ENCODE measurements at places on chromosomes 2 and 18. TPM values are rescaled to one million over a fixed set of nuclear protein-coding genes. Genes with fewer than 3 reads are reported as not detected.

Gene FOXI3
- 0.51 TPM for total RNA-seq

GRCh38 chr2:66082581-66082980 is 352.3 kb upstream of the MEIS1 start:
- peak; percentile 11 for DNase-seq

DNA sequence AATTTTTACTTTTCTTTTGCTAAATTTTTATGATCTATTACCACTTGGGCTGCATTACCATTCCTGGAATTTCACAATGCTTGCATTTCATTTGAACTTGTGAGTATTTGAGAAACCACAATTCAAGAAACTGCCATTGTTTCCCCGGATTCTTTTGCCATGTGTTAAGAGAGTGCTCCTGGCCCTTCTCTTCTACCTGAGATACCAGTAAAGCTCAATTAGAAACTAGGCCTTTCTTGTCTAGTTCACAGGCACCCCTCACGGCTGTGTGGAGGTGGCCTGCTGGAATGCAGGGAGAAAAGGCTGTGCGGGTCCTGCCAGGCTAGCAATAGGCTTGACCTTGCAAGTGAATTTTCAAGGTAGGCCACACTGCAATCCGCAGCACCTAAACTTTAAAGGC is 40.8 kb downstream of the ZEB2 start:
- no peak for DNase-seq

- no peak for DNase-seq
These were observed 31.3 kb downstream of the ANXA4 start for GRCh38 chr2:69773206-69773605.

- no peak for DNase-seq
These were observed 110.3 kb upstream of the SH3BP4 start for GRCh38 chr2:234841321-234842015.

- no peak for DNase-seq
These were observed 30.1 kb downstream of the TAF1B start for GRCh38 chr2:9873337-9873736.

Gene FAM237A
- not detected for total RNA-seq

GRCh38 chr2:179898873-179899272 is 37.5 kb upstream of the ZNF385B start:
- DNase-seq, result peak; percentile 73

DNA sequence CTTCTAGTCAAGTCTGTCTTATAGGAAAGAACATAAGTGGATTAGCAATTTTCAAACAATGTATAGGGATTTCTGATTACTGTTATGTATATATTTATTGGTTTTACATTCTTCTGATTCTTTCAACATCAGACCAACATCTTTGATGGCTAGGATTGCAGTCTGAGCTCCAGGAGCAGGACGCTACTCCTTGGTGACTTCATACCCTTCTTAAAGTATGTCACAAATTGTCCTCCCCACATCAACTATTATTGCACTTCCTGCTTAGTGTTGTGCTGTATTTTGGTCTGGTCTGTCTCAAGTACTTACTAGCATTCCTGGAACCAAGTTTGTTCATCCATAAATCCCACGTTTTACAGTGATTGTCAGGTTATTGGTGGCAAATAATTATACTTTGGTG is 49.0 kb downstream of the MAP2 start:
- DNase-seq, result no peak

DNA sequence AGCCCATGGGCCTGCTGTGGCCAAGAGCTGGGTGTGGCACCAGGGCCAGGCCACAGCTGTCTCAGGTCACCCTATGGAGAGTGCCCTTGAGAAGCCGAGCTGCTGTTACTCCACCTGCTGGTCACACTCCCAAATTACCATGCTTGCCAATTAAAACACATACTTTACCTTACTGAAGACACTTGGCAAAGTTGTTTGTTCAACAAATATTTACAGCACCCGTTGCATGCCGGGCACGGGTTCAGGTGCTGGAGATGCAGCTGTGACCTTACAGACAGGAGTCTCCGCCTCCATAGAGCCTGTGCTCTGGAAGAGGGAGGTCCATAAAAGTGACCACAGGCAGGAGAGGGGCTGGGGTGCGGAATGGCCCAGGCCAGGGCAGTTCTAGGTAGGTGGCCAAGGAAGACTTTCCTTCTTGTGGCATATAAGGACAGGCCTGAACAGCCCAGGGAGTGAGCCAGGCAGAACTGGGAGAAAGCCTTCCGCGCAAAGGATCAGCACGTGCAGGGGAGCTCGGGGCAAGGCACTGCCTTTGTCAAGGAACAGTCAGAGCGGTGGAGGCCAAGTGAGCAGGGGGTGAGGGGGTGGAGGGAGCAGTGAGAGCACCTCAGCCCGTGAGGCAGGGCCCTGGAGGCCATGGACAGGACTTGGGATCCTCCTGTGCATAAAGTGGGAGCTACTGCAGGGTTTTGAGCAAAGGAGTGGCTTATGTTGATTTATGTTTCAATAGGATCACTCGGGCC is 23.6 kb upstream of the RBM44 start:
- DNase-seq, result peak; percentile 69

- no peak for DNase-seq
These were observed 45.6 kb downstream of the INPP4A start for GRCh38 chr2:98489971-98490962.

Gene PRKRA
- 120 TPM for total RNA-seq

- peak; percentile 86 for DNase-seq
These were observed 970 bp upstream of the ADCYAP1 start for GRCh38 chr18:903701-904100.

DNA sequence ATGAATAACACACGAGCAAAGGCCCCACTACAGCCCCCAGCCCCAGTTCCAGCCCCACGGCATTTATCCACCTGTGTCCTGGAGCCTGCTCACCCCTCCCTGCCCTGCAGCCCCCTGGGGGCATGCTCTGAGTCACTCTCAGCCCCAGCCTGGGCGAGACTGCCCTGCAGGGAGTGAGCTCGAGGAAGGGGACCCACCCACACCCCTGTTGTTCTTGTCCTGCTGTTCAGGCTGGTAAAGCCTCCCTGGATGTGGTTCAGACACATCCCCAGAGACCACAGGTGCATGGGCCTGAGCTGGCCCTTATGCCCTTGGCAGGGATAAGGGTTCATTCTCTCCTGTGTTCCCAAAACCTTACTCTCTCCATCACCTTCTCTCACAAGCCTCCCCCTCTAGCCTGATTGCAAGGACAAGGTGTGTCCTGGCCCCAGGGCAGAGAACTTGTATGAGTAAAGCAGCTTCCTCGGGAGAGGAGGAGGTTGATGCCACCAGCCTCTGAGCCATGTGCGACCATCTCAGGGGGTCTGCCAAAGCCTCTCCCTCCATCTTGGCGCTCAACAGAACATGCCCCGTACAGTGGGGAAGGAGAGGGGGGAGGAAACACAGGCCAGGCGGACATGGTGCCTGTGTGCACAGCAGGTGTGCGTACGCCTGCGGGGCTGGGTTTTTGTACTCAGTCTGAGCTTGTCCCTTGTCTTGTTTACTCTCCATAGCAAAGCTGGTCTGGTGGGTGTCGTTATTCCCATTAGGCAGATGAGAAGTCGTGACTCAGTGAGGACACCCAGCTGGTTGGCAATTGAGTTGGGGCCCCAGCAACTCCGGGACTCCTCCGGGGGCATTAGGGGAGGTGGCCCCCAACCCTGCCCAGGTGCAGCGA is 64.4 kb downstream of the CIB4 start:
- no peak for DNase-seq

DNA sequence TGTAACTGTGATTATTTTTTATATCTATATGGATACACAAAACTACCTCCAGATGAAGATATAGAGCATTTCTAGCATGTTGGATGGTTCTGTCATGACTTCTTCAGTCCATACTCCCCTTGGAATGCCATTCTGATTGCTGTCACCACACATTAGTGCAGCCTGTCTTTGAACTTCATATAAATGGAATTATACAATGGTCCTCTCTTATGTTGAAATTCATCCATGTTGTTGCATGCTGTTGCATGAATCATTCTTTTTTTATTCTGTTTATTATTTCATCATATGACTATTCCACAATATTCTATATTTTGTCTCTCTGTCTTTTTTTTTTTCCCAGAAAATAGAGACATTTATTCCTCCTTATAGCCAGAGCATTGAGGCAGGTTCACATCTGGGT is 74.1 kb downstream of the OSBPL6 start:
- no peak for DNase-seq

Gene KIF5C
- total RNA-seq, result 53.0 TPM

- no peak for DNase-seq
These were observed 211.6 kb downstream of the SEPTIN10 start for GRCh38 chr2:109402180-109402579.

DNA sequence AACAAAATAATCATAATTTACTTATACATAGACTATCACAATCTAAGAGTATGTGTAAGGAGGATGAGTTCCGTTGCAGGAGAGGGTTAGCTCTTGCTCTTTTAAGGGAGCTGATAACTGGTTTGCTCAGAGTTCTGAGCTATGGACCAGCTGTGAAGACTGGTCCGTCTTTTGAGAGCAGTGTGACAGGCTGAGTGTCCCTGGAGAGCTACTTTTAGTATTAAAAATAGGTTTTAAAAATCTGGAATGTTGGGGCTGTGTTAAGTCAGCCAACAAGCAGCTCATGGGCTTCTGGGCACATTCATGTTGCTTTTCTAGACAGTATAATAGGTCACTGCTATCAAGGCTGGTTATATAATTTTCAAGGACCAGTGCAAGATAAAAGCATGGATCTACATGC is 41.5 kb upstream of the TMEM131 start:
- no peak for DNase-seq

Gene KCNG2
- 0.99 TPM for total RNA-seq

DNA sequence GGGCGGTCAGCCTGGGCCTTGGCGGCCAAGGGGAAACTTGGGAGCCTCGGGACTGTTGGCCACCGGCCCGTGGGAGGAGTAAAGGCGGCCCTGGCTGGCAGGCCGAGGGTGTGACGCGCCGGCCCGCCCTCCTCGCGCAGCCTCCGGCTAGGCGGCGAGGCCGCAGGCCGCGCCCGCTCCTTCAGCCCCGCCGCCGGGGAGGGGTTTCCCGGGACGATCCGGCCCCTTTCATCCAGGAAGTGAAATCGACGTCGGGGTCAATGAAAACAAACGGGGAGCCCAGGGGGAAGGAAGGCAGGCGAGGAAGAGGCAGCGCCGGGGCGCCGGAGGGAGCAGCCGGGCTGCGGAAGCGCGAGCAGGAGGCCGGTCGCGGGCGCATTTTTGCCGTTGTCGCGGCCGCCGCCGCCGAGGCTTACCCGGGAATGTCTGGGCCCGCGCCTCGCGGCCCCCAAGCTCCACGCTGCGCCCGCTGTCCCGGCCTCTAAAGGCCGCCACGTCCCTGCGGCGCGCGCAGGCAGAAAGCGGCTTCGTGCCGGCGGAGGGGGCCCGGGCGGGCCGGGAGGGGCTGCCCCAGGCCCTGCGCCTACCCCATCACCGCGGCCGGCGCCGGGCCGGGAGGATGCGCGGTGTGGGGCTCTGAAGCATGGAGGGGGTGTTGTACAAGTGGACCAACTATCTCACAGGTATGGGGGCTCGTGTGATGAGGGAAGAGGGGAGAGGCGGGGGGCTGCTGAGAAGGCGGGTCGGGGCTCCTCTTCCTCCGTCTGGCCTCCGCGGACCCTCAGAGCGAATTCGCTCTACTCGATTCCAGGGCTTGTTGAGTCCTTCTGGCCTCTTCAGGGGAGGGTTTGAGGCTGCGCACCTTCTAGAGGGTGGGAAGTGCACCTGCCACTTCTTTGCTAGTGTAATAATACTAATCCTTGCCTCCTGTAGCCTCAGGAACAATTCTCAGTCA is at the start of gene PLEKHA3:
TSS of gene PLEKHA3 (plus strand) at position 231 of the 955 bp plus-strand sequence. CDS start at position 644, 413 bp downstream.
- DNase-seq, result peak; percentile 91

DNA sequence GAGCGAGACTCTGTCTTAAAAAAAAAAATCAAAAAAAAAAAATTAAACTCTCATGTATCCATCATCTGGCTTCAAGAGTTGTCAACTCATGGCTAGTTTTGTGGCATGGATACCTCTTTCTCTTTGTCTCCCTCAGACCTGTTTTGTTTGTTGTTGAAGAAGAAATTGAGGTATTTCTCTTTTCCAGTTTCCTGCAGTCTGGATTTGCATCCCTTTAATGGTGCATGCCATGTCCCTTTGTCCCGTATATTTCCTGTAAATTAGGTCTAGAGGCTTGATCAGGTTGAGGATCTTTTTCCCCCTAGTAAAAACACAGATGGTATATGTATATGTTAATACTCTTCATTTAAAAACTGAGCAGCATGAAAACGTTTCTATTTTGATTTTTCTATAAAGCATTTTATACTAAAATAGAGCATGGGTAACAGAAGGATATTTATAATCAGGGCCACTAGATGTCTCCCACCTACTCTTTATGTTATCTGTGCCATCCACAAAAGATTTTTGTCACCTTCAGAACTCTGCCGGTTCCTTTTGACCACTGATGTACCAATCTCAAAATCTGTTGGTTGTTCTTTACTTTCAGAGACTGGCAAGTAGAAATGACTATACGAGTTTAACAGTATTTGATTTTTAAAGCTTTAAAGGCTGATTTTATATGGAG is 80.1 kb downstream of the GALNT1 start:
- no peak for DNase-seq

GRCh38 chr18:12946549-12947284 is 1.1 kb upstream of the SEH1L start:
- DNase-seq, result peak; percentile 73

GRCh38 chr2:220163486-220163885 is 536.1 kb downstream of the SLC4A3 start:
- no peak for DNase-seq

- DNase-seq, result no peak
These were observed 94.6 kb downstream of the NYAP2 start for GRCh38 chr2:225494100-225494459.

Gene STARD6
- not detected for total RNA-seq

DNA sequence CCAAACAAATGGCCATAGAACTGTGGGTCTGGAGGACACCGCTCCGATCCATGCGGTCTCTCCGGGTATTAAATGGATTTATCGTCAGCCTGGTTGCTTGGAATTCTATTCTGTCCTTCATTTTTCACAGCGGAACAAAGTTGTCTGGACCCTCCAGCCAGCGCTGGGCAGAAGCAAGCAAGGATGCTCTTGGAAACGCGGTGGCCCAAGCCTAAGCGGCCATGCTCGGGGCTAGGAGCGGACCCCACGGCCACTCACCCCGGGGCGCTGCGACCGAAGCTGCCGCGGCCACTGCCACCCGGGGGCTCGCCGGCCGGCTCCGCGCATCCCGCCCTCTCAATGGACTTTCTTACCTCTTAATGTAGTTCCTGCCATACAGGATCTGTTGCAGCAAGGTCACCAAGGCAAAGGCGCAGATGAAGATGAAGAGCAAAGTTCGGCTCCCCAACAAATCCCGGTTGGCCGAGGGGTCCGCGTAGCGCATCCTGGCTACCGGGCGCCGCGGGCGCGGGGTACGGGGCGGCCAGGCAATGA is 761 bp downstream of the ST8SIA5 start:
- peak; percentile 23 for DNase-seq

DNA sequence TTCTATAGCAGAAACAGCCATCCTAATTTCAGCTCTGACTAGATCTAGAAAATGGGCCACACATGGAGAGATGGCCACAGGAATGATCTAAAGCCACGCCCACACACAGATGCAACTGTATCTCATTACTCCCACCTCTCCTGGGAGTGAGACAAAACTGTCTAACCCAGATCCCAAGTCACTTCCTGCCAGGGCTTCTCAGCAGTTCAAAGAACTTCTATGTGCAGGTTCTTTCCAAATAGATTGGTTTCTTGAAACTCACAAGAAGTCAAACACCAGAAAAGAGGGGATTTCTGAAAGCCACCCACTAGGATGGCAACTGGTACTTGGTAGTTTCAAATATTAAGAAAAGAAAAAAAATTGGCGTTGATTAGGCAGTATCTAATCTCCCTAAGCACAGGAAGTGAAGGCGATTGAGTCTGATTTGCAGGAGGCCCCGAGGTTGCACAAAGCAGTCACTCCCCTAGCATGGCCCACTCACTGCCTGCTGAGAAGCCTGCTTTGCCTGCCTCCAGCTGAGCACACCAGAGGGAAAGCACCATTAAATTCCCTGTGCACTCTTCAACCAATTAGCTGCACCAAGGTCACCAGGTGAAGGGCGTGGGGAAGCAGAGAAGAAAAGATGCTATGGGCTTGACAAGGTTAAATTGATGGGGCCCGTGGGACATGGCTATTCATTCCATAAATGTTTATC is 51.1 kb downstream of the PAPOLG start:
- DNase-seq, result peak; percentile 34
